NCI-H2227 treated with DMSO at 0.1 percent for 48 hours (cell line): ENCODE measurements at places on chromosomes 16 and 17.

- no peak for DNase-seq
Measured at GRCh38 chr17:7260651-7261378, 1.5 kb downstream of the CLDN7 start.

GRCh38 chr16:24909856-24910255 lies 64.1 kb downstream of the SLC5A11 start:
- DNase-seq, result no peak

GRCh38 chr16:11551842-11552241 lies 34.9 kb downstream of the LITAF start:
- no peak for DNase-seq

DNA sequence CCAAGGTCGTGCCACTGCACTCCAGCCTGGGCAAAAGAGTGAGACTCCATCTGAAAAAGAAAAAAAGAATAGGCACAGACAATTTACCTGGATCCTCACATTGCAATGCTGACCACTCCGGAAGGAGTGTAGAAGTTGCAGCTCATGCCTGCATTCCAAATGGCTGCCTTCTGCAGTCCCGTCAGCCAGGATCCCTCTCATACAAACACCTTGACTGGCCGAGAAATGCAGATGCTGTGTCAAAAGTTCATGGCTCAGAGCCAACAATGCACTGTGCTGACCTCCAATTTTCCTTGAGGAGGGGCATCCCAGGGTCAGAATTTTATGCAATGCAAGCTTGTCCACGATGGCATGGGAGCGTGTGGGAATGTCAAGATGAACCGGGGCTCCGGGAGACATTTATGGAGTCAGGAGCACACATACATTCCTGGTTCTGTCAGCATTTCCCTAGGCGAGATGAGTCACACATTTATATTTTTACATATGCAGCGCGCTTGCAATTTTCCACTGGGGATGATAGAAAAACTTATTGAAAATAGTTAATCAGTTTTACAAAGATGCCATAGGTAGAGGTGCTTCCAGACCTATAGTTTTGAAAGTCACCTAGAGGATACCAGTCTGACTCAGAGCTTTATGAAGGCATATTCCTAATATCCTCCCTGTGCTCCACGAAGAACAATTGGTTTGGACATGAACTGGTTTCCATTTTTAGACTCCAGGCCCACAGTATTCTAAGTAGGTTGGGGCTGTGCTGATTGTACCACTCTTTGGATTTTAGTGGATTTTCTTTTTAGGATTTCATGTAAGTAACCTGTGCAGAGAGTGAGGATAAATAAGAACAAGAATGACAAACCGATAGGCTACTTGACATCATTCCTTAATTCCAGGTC lies 614.6 kb downstream of the MAF start:
- DNase-seq, result no peak

GRCh38 chr16:81283044-81283443 lies 31.7 kb upstream of the GAN start:
- DNase-seq, result no peak
